ENCODE measurements at places on chromosomes 16 and 17. TPM values are rescaled to one million over a fixed set of nuclear protein-coding genes. Genes with fewer than 3 reads are reported as not detected.

Gene LDAF1
- 20.7 TPM for total RNA-seq

DNA sequence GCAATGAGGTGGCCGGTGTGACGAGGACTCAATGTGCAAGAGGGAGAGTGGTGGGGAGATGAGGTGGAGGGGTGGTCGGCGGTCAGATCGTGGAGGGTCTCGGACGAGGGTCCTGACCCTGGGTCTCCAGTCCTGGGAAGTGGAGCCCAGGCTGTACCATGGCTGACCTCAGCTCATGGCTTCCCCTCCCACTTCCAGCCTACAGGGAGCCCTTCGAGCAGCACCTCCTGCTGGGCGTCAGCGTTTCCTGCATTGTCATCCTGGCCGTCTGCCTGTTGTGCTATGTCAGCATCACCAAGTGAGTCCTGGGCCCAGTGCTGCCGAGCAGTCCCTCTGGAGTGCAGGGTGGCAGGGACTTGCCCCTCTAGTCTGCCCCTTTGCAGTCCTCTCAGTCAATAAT lies 41.8 kb downstream of the IL4R start:
- peak; percentile 20 for DNase-seq

Gene TMEM238L
- total RNA-seq = not detected

DNA sequence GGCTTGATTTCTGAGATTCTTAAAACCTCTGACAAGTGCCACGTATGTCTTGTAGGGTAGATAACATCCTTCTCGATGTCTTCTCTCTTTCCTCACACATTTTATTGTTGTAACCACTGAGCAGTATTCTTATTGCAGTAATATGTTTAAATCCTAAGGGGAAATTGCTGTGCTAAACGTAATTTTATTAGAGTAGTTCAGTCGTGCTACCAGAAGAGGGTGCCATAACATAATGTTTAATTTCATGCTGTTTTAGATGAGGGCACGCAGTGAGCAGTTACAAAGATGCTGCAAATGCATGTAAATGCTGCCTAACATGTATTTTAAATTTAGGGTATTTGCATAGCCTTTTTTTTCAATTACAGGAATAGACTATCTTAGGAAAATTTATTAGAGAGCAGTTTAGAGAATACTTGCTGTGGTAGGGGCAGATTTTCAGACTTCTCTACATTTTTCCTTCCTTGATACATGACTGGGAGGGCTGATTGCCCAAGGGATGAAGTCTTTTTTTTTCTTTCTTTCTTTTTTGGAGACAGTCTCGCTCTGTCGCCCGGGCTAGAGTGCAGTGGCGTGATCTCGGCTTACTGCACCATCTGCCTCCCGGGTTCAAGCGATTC lies 51.7 kb downstream of the GAN start:
- DNase-seq = peak; percentile 48

- no peak for DNase-seq
Measured at GRCh38 chr16:25390761-25391160, 133.1 kb upstream of the ZKSCAN2 start.

- DNase-seq = no peak
Measured at GRCh38 chr16:9152649-9153501, 61.4 kb downstream of the HAPSTR1 start.

DNA sequence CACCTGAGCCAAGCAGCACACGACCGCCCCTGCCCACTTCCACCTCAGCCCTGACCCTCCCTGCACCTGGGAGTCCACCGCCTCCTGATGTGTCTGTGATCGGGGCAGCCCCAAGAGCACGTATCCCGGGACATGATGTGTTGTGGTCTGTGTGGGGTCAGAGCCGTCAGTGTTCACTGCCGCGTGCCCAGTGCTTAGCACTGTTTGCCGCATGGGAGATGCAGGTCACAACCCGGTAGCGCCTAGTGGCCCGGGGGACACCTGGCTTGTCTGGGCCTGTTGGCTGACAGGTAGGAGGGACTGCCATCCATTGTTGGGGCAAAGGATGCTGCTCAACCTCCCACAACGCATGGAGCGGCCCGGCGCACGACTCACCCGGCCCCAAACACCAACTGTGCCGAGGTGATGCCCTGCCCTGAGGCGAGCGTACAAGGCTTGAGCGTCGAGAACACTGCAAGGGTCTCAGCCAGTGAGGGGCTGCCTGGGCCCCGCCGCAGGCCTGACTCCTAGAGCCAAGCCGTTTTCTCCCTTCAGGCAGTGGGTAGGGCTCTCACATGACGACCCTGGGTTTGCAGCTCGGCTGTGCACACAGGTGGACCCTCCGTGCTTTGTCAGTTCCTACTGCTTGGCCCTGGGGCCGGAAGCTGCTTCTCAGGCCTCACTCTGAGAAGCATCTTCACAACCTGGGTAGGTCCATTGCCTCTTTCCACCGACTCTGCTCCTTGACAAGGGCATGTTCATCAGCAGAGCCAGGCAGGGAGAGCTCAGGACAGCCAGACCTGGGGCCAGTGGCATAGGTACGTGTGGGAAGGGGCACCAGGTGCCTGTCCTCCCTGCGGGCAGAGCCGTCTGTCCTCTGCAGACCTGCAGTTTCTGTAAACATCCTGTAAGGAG lies 5.9 kb upstream of the C16orf95 start:
- no peak for DNase-seq

- DNase-seq = no peak
Measured at GRCh38 chr16:63789603-63790002, 1332.3 kb downstream of the CDH11 start.

DNA sequence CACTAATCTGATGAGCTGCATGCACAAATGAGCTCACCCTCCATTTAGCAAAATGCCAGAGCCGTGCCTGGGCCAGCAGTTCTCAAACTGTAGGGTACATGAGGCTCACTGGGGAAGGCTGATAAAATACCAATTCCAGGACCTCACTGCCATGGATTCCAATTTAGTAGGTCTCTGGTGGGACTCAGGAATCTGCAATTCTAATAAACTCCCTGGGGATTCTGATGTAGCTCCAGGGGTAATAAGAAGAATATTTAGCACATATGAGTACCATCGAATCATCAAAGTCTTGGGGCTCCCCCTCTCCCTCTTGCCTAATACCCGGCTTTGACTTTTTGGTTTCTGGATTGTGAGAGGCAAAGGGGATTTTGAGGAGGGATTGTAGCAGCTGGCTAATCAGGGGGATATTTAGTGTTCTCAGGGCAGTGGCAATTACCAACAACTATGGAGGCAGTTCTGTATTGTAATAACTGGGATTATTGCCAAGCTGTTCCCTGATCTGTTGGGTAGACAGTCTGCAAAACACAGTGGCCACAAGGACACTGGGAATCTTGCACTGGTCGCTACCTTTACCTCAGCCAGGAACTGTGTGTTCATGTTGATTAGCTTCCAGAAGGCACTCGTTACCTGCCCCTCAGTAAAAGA lies 140.4 kb downstream of the SHISA9 start:
- no peak for DNase-seq

Gene MPP2
- total RNA-seq = 0.96 TPM

- DNase-seq = no peak
Measured at GRCh38 chr17:76869496-76870376, 1.5 kb downstream of the MGAT5B start.

GRCh38 chr16:86892509-86892908 lies 314.2 kb downstream of the FOXL1 start:
- no peak for DNase-seq

DNA sequence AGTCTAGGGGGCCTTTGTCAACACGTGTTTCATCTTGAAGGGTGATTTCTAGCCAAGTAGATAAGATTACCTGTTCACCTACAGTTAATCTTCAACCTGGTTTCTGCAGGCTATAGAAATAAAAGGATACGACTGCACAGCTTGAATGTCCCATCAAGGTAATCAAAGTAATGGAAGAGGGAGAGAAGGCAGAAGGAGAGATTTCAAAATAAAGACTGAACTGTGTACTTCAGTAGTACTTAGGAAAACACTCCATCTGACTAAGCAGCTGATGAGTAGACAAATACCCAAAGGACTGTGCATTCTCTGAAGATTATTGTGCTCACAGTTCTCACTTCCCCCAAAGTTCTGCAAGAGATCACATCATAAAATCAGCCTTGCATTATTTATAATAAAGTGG lies 5.8 kb upstream of the RFFL start:
- DNase-seq = no peak

DNA sequence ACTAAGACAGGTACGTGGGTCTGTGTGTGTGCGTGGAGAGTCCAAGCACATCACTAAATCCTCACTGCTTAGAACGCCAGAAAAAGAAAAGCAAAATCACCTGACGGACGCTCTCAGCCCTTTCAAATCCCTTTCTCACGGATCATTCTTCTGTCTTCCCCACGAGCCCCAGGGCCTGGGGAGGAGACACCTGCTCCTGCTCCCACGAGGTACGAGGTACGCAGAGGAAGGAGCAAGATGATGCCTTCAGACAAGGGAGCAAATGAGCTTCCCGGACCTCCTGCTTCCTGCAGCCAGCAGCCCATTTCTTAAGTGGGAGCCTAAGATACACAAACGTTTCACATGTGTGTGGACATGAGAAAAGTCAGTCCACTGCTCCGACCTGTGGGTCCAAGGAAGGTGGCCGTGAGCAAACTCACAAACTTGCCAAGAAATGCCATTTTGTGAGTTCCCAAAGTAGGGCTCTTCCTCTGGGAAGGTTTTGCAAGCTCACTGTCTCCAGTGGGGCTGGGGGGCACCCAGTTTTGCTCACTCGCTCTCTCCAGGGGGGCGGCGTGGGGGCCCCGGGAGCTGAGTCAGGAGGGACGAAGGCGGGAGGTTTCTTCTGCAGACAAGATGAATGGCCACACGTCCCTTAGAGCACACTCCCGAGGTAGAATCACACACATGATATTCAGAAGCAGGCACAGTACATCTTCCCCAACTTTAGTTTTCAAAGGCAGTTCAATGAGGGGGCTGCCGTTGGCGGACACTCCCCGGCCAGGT lies 68.1 kb downstream of the MRM3 start:
- no peak for DNase-seq

Gene DOC2A
- 1.1 TPM for total RNA-seq

DNA sequence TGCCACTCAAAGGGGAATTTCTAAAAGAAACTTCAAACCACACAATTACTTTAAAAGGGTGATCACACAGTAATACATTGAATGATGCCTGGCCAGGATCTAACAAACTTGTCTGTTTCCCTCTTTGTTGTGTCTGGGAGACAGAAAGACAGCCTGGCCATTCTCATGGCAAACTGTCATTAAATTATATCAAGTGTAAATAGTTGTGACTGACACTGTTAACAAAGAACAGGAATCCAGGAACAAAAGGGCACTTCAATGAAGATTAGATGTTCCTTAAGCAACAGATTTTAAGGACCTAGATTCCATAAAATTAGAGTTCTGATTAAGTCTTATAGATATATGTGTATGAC lies 383.6 kb downstream of the KCNJ2 start:
- no peak for DNase-seq

DNA sequence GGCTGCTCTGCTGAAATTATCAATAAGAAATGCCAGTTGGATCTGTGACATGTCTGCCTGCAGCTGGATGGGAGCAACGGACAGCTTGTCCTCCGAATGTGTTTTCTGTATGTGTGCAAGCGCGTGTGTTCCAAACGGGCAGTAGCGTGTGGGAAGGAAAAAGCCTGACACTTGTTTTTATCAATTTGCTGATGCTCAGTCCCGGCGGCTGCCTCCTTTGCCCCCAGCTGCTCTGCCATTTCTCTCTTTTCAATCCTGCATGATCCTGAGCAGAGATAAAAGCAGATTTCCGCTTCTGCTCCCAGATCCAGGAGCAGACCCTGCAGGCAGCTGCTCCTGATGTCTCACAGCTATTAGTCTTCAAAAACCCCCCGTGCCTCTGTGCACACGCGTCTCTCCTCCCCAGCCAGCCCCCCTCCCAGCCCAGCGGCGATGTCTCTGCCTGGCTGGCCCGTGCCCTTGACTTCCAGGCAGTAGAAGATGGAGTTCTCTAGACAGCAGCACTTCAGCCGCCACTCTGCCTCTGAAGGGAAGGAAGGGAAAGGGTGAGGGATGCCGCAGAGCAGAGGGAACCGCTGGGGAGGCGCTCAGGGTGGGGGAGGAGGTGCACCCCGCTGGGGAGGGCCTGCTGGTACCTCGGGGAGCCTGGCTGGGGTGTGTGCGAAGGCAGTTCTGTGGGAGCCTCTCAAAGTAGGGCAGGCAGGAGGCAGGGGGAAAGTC lies 4.1 kb downstream of the PRCD start:
- no peak for DNase-seq

Gene CDH1
- total RNA-seq = not detected

DNA sequence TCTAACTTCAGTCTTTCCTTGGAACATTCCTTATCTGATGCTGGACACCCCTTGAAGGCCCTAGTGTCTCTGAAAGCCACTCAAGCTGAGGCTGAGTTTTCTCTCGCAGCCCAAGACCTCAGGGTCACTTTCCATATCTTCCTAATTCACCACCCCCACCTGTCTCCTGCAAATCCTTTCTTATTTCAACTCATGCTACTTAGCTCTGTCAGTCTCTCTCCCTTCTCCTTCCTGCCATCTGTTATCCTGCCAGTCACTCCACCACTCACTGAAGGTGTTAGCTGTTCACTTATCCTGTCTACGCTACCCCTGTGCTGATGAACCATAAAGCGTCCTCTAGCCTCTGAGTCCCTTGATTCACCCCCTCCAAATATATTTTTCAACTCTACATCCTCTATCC lies 143.9 kb upstream of the SHISA6 start:
- DNase-seq = no peak
